ENCODE measurements at places on chromosomes 7 and 10. TPM values are rescaled to one million over a fixed set of nuclear protein-coding genes. Genes with fewer than 3 reads are reported as not detected.

The LRRC18 gene
- total RNA-seq: not detected

The MACC1 gene
- 0.31 TPM for total RNA-seq

The ANKRD2 gene
- 0.61 TPM for total RNA-seq

The TCERG1L gene
- not detected for total RNA-seq

The LRRC4 gene
- total RNA-seq: 0.74 TPM

The PAX4 gene
- not detected for total RNA-seq

The ACBD7 gene
- not detected for total RNA-seq

The NUTM2A gene
- total RNA-seq: 1.1 TPM

The MSMB gene
- total RNA-seq: not detected

The BTRC gene
- total RNA-seq: 6.7 TPM

The SLC18A3 gene
- total RNA-seq: not detected

The MYL10 gene
- not detected for total RNA-seq

The ATOH7 gene
- total RNA-seq: not detected

The OR2A12 gene
- total RNA-seq: not detected

The SFRP5 gene
- total RNA-seq: 4.1 TPM

The OR2A1 gene
- total RNA-seq: not detected

The UNCX gene
- not detected for total RNA-seq

The HTR5A gene
- not detected for total RNA-seq

All from right lobe of liver (tissue), 6 donors.